CD14-positive monocyte (primary cell): ENCODE measurements at places on chromosomes 5 and 9.

DNA sequence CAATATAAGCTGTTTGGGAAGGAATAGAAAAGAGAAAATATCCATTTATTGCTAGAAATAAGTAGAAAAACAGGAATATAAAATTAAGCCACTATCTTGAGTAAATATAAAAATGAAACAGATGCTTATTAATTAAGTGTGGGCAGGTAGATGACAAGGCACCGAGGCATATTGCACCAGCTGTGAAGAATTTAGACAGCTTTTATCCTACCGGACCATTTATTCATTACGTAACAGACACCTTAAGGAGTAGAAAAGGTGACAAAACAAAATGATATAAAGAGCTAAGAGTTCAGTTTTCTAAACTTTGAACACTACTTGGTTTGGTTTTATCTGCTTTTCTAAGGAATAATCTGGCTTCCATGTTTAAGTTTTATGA is 404.1 kb downstream of the PTPRD start:
- no peak for DNase-seq

DNA sequence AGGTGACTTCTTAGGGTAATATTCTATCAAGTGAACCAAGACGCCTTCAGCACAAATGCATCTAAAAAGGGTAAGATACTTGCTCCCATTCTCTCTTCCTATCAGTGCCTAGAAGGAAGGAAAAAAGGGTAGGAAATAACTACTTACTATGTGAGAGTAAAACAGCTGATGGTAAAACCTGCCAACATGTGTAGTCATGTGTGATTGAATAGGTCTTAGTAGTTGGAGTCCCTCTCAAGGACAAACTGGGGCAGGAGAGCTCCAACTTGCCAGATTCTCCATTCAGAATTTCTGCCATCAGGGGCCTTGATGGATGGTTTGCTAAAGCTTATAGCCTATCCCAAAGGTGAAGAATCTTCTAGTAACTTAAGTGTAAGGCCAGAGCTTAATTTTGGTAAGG is 5.2 kb downstream of the TSC1 start:
- DNase-seq, result no peak

GRCh38 chr5:133744051-133744959 is 132.0 kb upstream of the FSTL4 start:
- DNase-seq, result no peak

DNA sequence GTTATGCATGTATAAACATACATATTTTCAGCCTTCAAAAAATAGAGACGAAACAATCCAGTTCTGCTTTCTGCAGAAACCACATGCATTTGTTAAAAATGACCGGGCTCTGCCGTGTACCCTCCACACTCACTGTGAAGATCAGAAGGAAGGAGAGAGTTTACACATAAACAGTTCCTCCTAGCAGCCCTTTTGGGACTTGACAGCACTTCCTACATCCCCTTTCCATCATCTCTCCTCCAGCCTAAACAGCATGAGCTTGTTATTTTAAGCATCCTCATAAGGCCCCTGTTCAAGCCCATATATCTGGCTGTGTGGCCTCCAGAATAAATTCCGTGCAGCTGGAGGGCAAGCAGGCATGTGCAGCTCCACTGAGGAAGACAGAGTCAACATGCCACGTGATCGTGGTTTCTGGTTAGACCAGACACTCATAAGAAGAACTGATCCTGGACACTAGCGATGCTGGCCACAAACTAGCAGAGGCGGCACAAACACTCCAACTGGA is 42.2 kb downstream of the NIPAL4 start:
- DNase-seq, result peak; percentile 72

DNA sequence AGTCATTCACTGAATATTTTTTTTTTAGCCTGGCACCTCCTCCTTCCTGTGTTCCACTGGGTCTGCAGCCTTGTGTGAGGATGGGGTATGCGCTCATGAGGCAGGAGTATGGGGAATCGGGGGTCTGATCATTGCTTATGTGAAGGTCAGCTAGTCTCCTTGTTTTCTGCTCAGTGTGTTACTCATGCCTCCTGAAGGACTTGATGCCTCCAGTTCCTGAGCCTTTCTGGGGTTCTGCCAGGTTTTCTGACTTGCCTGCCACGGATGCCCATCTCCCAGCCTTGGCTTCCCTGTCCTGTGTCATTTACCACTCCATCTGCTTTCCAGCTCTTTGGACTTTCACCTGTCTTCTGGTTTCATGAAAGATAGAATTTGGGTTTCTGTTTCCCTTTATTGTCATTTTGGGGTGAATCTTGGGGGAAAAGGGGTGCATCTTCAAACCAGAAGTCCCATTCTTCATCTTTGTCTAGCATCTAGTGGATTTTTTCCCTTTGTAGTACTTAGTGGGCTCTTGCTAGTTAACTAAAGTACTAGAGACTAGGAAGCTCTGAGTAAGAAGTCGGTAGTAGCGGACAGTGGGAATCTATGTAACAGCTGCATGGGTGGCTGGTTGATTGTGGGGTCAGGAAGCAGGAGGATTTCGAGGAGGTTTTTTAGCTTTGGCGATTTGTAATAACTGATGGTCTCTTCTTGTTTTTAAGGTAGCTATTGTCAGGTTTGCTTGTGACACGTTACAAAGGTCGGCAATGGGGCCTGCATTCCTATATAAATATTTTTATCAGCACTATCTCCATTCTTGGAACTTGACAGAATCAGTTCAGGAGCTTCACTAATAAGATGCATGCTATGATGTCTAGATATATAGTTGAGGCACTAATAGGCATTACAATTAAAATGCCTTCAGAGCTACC is 8.2 kb downstream of the OTULIN start:
- no peak for DNase-seq

DNA sequence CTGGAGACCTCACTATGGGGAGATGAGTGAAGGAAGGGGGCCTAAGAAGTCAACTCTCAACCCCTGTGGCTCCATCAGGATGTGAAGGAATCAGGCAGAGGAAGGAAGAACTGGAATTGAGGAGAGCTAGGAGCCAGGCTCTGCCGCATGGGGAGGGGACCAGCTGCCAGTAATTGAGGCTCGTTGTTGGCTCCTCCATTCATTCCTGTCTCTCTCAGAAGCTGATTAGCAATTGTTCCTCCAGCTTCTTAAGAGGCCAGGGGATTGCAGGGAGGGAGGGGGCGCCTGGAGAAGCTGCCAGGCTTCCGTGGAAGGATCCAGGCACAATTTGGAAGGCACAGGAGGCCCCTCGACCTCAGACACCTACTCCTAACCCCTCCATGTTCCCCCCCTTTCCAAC is 20.5 kb upstream of the TTLL11 start:
- no peak for DNase-seq

- peak; percentile 57 for DNase-seq
Measured at GRCh38 chr9:97923529-97924108, 1.3 kb upstream of the TRMO start.

- DNase-seq, result no peak
Measured at GRCh38 chr5:65948115-65948747, 21.9 kb downstream of the ERBIN start.

DNA sequence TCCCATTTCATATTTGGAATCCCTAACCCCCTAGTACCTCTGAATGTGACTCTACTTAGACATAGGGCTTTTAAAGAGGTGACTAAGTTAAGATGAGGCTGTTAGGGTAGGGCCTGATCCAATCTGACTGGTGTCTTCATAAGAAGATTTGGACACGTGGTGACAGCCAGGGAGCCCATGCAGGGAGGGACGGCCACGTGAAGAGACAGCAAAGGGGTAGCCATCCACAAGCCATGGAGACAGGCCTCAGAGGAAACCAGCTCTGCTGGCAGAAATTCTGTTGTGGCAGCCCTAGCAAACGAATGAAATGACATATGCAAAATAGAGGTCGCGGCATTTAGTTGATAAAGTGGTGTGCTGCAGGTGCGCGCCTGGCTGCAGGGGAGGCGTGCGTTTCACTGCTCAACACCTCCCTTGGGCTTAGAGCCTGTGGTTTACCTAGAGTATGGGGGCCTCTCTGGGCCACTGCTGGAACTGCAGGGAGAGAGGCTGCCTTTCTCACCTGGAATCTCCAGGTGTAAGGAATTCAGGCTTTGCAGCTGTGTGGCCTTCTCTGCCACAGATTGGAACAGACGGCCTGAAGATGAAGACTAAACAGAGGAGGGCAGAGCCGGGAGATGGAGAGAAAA is 7.1 kb upstream of the AFAP1L1 start:
- no peak for DNase-seq

GRCh38 chr9:130382636-130383349 is 62.0 kb upstream of the ASS1 start:
- DNase-seq, result no peak

DNA sequence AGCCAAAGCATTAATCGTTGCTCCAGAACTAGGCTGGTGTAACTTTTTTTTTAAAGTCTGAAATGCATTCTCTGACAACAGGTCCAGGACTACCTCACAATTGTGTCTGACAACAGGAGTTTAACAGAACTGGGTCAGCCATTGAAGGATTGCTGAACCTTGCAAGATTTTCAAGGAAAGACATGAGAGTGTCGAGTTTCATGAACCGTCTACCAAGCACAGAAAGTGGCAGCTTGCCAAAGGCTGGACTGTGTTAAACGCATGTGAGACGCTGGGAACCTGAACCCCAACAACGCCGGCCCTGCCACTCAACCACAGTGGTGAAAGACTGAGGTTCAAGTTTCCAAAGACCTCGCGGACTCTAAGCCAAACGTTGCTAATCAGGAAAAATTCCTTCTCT is 79.1 kb downstream of the LHFPL2 start:
- DNase-seq, result no peak

- DNase-seq, result peak; percentile 52
Measured at GRCh38 chr5:124651663-124652513, 94.6 kb downstream of the ZNF608 start.

- DNase-seq, result no peak
Measured at GRCh38 chr9:10703139-10703538, 90.3 kb upstream of the PTPRD start.

GRCh38 chr5:124349931-124350330 is 396.5 kb downstream of the ZNF608 start:
- DNase-seq, result no peak

- DNase-seq, result no peak
Measured at GRCh38 chr9:4011054-4011453, 288.8 kb downstream of the GLIS3 start.

DNA sequence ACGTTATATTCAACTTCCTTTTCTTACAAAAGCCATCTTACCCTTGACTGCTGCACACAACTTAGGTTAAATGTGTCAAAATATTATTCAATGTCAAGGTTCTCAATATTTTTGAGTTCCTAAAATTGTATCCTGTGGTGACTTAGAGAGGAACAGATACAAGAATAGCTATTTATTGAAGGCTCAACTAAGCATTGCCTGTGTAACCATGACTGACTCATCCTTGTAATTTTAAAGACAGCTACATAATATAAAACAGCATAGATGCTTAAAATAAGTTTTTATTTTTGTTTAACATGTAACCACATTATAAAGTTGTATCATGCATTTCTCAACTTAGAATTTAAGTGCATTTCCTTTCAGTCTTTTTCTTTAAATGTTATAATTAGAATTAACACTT is 312.9 kb upstream of the RGMB start:
- DNase-seq, result no peak

- no peak for DNase-seq
Measured at GRCh38 chr9:138021251-138022056, 143.9 kb downstream of the CACNA1B start.
